Spinal cord (tissue), 10 donors: ENCODE measurements at places on chromosomes 12 and 14.

DNA sequence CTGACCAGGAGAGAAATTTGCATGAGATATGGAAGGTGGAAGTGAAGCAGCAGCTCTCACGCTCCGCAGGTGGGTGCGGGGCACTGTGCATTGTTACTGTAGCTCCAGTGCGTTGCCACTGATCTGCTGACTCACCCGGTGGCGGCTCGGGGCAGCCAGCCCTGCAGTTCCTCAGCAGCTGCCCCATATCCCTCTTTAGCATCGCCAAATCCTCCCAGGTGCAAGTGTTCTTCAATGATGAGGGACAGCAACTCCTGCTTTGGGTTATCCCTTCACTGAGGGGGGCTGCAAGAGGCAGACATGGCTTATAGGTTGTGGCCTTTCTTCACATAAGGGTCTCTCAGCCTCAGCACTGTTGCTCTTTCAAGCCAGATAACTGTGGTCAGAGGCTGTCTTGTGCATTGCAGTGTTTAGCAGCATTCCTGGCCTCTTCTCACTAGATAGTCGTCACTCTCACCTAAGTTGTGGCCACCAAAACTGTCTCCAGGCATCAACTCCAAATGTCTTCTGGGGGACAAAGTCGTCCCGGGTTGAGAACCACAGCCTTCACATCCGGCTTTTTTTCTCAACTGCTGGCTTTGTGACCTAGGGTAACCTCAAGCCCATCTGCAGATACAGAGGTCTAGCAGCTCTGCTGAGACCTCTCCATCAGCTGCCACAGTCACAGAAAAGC lies 180.8 kb downstream of the EFCAB11 start:
- no peak for DNase-seq

GRCh38 chr12:114163771-114164170 lies 197.6 kb upstream of the RBM19 start:
- no peak for DNase-seq

DNA sequence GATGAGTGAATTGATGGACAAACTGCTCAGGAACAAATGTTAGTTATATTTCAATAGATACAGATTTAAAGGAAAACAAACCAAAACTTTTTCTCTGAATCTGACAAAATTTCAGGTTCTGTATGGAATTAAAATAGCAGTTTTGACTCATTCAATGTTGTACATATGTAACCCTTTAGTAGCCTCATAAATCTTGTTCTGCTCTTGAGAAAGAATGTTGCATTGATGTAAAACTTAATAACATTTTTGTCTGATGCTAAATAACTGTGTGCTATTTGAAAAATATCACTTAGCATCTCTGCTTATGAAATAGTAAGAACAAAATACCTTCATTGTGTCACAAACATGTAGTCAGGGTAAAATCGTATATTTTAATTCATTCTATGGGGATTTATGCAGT lies 168.9 kb upstream of the NOVA1 start:
- no peak for DNase-seq

DNA sequence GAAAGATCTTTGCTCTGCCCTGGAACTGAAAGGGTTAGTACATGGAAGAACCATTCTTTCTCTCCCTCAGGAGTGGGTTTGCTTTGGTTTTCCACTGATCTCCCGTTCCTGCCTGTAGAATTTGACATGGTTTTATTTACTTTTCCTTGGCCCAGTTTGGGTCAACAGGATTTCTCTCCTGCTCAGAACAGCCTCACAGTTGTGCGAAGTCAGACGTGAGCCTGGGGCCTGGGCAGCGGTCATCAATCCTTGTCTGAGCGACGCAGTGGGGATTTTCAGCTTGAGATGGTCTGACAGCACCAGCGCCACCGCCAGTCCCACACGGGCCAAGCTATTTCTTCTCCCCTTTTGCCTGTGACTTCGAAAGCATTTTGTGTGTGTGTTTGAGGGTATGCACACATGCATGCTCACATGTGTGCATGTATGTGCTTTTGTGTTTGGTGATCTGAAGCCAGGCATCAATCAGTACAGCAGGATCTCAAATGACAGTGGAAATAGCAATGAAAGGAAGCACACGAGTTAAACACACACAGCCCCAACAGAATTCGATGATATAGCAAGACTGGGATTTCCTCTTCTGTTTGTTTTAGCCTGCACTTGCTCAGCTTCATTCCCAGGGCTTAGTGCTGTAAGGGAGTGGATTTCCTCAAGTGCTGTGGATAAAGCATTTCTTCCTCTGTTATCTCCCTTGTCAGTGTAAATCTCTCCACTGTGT lies 58.3 kb downstream of the SMOC1 start:
- DNase-seq, result no peak

- DNase-seq, result peak; percentile 65
Observed at GRCh38 chr14:30445011-30445793, 113.8 kb upstream of the G2E3 start.

- no peak for DNase-seq
Observed at GRCh38 chr12:132246997-132247717, 82.2 kb downstream of the GALNT9 start.

GRCh38 chr12:24349051-24349799 lies 399.8 kb upstream of the SOX5 start:
- DNase-seq, result no peak

DNA sequence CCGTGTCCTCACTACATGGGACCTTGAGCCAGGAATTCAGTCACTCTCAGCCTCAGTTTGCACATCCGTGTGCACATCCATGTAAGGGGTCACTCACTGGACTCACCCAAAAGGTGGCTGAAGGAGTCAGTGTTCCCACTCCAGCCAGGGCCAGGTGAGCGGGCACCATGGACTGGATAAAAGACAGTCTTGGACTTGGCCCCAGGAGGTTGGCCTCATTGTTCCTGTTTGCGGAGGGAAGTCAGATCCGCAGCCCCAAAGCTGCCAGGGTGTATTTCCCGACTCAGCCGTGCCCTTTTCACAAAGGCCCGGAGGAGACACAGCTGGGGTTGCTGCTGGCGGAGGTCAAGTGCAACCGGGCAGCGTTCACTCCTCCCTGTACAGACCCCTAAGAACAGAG lies 170.7 kb upstream of the MYL2 start:
- no peak for DNase-seq
